ENCODE measurements at places on chromosomes 16 and 17.

GRCh38 chr17:18910881-18911280 lies 41.1 kb upstream of the SLC5A10 start:
- DNase-seq: no peak

DNA sequence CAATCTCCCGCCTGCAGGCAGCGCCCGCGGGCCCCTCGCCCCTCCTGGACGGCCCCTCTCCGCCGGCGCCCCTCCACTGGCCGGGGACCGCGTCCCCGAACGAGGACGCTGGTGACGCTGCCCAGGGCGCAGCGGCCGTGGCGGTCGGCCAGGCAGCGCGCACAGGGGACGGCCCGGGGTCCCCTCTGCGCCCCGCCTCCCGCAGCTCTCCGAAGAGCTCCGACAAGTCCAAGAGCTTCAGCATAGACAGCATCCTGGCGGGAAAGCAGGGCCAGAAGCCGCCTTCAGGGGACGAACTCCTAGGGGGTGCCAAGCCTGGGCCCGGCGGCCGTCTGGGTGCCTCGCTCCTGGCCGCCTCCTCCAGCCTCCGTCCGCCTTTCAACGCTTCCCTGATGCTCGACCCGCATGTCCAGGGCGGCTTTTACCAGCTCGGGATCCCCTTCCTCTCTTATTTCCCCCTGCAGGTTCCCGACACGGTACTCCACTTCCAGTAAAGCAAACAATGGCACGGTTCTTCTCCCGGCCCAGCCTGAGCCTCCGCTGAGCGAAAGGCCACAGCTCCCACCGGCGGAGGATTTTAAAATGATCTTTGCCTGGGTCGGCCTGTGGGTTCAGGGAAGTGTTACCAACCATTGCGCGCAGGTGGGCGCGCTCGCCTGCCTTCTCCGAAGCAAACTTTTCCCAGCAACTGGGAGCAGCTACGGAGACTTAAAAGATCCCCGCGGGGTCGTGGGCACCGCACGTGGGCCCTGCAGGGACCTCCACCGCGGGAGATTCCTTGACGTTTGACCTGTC lies 1.1 kb downstream of the FOXL1 start:
- DNase-seq: no peak

GRCh38 chr16:50354629-50355456 lies 13.9 kb downstream of the BRD7 start:
- no peak for DNase-seq

GRCh38 chr17:42760652-42761581 lies at the start of gene RAMP2:
Gene RAMP2 (plus strand): TSS chr17:42761227. CDS start chr17:42761262, 35 bp downstream.
- no peak for DNase-seq

DNA sequence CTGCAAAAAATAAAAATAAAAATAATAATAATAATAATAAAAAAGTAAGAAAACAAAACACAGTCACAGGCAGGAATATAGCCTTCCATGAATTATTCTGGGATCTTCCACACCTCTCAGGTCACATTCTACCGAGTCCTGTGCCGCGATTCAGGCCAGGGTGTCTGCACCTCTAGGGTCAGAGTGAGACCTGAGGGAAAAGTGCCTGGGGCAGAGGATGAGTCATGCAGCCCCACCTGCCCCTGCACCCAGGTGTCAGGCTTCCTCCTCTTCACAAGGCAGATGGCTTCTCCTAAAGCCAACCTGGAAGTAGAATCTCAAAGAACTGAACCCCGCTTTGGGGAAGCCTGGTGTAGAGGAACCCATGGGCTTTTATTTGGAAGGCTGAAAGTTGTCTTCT lies 283.7 kb downstream of the CPPED1 start:
- DNase-seq: no peak

GRCh38 chr16:55297062-55297909 lies 26.7 kb upstream of the IRX6 start:
- no peak for DNase-seq

DNA sequence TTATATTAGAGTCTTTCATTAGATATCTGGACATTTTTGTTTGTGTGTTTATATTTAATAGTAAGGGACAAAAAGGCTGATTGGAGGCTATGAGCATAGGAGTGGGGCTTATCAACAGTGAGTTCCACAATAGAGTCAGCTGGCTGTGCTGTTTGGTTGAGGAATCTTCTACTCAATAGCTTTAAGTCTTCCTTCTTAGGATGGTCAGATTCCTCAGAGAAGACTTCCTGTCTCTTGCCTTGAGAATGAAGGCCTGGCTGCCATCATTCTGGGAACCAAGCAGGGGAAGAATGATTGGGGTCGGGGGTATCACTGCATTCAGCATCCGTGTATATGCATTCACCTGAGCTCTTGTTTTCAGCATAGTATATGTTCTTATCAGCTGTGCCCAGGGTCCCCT lies 31.9 kb upstream of the ABCC11 start:
- DNase-seq: no peak

DNA sequence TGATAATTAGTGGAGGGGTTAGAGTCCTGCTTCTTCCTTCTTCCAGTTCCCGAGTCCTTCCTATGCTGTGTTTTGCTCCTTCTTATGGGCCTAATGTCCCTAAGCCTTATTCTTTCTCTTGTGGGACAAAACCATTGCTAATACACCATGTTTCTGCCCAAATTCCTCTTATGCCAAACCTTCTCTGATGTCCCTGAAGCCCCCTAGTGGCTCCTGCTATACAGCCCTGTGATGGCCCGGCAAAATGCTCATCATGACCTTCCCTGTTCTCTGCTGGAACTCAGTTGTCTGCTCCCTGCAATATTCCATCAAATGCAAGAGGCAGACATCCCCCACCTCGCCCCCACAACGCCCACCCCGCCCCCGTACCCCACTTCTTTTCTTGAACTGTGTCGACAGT lies 171.6 kb downstream of the CDH11 start:
- no peak for DNase-seq

GRCh38 chr17:78399693-78400144 lies 21.3 kb downstream of the PGS1 start:
- no peak for DNase-seq

GRCh38 chr16:30429418-30429677 lies 482 bp downstream of the DCTPP1 start:
- DNase-seq: no peak

GRCh38 chr16:66129196-66129595 lies 237.3 kb upstream of the CDH5 start:
- no peak for DNase-seq

GRCh38 chr16:67463059-67463458 lies 17.9 kb downstream of the ATP6V0D1 start:
- no peak for DNase-seq

DNA sequence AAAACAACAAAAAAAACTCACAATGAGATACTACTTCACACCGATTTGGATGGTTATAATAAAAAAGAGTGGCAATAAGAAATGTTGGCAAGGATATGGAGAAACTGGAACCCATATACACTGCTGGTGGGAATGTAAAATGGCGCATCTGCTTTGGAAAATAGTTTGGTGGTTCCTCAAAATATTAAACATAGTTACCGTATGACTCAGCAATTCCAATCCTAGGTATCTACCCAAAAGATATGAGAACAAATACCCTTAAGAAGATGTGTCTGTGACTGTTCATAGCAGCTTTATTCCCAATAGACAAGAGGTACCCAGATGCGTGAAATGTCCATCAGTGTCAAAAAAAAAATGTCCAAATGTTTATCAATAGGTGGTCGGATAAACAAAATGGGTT lies 7.2 kb downstream of the CPPED1 start:
- DNase-seq: no peak

- no peak for DNase-seq
Observed at GRCh38 chr16:88778271-88778525, 6.8 kb downstream of the PIEZO1 start.

GRCh38 chr17:39679521-39680192 lies 8.2 kb downstream of the PGAP3 start:
- DNase-seq: no peak

DNA sequence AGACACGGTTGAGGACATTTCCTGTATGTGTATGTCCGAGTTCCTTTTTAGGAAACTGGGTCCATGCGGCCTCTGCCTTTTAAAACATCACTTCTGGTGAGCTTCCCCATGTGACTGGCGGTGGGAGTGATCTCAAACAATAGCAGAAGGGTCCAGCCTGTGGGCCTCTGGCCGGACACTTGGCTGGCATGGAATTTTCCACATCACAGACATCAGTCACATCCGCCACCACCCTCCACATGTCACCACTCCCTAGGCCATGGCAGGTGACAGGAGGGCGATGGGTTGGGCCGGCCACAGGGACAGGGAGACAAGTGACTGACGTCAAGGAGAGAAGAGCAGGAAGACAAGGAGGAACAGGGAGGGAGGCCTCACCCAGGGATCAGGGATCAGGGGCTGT lies 83.7 kb downstream of the DNAH17 start:
- DNase-seq: no peak

DNA sequence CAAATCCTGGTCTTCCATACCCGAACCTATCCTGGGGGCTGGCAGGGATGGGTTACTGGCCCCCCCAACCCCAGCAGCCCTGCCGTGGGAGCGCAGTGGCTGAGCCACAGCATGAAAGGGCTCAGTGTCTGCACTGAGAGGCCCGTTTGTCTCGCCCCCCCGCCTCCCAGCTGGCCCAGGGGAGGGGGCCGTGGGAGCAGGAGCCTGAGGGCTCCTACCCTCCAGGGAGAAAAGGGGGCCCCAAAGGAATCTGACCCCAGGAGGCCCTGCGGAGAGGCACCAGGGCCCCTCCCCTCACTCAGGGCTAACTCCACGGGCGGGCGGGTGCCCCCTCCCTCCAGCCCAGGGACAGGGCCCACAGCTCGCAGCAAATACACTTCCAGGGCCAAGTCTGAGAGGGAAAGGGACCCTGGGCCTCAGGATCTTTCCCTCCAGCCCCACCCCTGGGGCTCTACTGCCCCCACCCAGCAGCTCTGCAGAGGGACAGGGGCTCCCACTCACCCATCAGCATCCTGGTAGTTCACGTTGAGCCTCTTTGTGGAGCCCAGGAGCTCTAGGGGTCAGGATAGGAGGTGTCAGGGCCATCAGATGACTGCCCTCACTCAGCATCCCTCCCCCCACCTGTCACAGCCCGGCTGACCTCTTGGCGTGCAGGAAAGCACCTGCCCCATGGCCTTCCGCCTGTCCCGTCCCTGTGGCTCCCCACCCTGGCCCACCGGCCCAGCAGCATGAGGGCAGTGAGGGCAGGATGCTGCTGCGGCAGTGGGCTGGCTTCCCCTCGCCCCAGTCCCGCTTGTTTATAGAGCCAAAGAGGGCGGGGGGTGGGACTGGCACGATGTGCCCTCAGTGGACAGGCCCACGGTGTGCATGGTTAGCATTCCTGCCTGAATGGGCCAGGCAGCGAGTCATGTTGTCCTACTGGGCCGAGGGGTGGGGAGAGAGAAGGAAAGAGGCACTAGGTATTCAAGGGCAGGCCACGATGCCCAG lies 7.3 kb downstream of the CASKIN2 start:
- no peak for DNase-seq

DNA sequence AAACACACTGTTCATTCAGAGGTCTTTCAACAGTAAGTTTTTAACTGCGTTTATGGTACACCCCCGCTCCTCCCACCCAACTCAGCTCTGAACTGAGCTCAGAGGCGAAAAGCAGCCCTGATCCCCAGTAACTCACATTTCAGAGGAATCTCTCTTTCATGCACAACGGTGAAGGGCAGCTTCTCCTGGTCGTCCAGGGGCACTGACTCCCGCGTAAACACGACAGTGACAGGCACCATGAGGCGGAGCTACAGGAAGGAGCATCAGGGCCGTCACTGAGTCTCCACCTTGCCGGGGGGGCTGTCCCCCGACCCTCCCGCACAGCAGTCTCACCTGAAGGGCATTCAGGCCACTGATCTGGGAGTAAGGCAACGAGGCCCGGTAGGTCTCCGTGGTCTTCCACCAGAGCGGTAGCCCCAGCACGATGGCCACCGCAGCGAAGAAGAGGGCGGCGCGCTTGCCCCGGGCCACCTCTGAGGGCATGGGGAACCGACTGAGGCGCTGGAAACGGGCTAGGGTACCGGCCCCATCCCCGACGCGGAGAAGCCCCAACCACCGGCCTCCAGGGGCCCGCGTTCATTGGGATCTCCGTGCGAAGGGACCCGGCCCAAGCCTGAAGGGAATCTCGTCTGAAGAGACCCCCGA lies 486 bp downstream of the PIGS start:
- no peak for DNase-seq

GRCh38 chr16:24054741-24055491 lies 201.2 kb upstream of the CACNG3 start:
- no peak for DNase-seq

DNA sequence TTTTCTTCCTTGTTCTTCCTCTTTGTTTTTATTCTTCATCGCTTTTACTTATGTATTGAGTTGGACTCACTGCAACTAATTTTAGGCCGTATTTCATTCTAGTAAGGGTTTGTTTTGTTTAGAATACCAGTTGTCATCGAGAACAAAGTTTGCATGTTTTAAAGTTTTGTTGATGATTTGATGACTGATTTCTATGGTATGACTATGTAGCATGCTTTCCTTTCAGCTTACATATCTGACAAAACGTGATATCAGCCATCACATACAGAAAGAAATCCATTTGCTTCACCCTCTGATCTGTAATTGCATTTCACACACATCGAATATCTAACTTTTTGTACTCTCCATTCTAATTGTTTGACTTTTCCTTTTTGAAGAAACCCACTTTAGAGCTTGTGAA lies 4.0 kb downstream of the PRKCA start:
- DNase-seq: no peak

DNA sequence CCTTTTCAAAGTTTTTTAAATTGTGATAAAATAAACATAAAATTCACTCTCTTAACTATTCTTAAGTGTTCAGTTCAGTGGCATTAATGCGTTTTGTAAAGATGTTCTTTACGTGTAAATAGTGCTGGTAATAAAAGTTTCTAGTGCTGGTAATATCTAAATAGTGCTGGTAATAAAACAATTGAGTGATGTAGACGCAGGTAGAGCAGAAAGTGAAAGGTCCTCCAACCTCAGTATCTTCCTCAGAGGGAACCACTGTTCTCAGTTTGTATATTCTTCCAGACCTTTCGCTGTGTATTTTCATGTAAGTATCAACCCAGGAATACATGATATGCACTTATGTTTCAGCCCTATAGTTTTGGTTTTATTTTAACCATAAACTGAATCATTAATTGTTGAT lies 53.1 kb downstream of the CLEC16A start:
- DNase-seq: no peak

DNA sequence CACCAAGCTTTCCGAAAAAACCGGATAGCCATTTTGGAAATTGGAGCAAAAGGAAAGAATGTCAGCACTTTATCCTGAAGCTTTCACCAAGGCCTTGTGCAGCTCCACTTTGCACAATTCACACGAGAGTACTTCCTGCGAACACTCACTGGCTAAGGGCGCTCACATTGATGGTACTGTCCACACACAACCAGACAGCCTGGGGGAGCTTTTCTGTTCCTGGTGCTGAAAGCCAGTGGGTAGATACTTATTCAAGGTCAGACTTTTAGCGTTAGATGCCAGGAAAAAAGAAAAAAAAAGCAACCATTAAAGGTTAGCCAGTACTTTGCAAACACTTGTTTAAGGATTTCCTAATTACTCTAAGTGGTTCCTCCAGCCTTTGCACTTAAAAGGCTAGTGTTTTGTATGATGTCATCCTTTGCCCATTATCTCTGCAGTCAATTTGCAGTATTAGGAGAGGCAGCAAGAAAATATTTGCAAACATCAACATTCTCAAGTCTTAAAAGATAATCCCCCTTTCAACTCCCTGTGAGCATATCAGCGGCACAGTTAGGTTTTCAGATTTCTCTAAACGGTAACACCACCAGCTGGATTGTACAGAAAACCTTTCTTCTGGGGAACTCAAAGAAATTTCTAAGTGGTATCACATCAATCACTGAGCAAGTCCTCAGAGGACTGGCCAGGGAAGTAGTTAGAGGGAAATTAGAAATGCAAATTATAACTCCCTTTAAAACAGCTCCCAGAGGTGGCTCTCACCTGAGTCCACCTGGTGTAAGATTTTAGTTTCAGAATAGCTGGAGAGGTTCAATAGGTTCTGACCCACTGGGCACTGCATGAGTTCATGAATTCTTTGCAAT lies 243.4 kb upstream of the IRX5 start:
- DNase-seq: no peak
